GM23248 (cell line): ENCODE measurements at places on chromosomes 1 and 21. TPM values are rescaled to one million over a fixed set of nuclear protein-coding genes. Genes with fewer than 3 reads are reported as not detected.

Gene FHAD1
- not detected in 2 replicates for total RNA-seq

Gene DCST1
- total RNA-seq: not detected in 2 replicates

Gene EXO5
- total RNA-seq: 6.6 and 23.8 TPM in 2 replicates

Gene DAP3
- 41.1 and 41.4 TPM in 2 replicates for total RNA-seq

Gene MXRA8
- 1,040 and 1,228 TPM in 2 replicates for total RNA-seq
